ENCODE measurements at places on chromosomes 3 and 15.

GRCh38 chr15:96252148-96252547 lies 78.4 kb upstream of the NR2F2 start:
- DNase-seq = no peak

- no peak for DNase-seq
These were observed 524.9 kb downstream of the NTRK3 start for GRCh38 chr15:87731630-87732029.

DNA sequence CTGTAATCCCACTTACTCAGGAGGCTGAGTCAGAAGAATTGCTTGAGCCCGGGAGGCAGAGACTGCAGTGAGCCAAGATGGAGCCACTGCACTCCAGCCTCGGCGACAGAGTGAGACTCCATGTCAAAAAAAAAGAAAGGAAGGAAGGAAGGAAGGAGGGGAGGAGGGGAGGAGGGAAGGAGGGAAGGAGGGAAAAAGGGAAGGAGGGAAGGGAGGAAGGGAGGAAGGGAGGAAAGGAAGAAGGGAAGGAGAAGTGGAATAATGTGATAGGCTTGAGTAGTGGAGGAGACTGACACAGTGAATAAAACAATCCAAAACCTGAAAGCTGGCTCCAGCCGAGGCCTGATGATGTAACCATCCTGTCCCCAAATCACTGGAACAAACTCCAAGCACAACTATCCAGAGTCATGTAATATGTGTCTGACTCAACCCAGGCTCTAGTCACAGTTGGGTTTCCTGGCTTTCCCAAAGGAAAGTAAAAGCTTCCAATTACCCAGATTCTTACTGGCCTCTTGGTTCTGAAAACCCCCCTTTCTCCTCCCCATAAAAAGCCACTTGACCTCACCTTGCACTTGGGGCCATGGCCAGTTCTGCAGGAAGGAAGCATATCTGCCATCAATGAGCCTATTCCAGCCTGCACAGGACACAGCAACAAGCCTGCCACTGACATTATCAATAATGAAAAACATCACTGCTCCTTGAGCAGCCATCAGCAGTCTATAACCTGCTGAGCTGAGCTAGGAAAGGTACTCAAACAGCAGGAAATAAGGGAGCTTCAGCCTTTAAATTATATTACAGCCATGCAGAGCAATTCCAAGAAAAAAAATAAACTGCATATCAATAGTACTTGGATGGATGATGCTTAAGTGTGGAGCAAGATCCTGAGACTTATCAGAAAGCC lies 48.3 kb downstream of the MB21D2 start:
- no peak for DNase-seq

DNA sequence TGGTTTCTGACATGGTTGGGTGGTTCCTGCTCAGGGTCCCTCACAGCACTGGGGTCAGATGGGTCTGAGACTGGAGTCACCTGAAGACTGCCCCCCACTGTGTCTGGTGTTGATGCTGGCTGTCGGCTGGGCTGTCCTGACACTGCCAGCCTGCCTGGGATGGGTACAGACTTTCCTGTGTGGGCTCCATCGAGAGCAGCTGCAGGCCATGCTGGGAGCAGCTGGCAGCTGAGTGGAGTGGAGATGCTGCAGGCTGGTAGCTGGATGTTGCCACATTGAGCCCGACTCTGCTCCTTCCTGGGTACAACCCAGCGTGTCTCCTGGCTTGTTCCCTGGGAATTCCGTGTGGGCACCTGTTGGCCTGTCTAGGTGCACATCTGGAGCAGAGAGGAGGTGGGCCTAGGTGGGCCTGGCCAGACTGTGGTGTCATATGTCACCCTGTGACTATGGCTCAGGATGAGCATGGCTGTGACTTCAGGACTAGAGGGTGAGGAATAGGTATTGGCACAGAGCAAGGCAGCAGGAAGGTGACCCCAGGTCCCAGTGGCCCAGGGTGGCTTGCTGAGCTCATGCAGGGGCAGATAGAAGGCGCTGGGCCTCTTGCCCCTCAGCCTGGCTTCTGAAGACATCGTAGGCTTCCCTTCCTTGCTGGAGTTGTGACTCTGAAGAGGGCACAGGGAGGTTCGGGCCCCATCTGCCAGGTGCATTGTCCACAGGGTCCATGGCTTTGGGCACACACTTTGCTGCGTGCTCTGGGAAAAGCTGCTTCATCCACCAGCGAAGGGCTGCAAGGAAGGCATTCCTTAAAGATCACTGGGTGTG lies 40.0 kb upstream of the PRR23E start:
- DNase-seq = no peak

GRCh38 chr15:63630036-63630751 lies 33.0 kb downstream of the FBXL22 start:
- DNase-seq = no peak

- DNase-seq = no peak
These were observed 38.8 kb downstream of the SLC12A1 start for GRCh38 chr15:48244921-48245320.

- no peak for DNase-seq
These were observed 91.1 kb upstream of the ALDH1A3 start for GRCh38 chr15:100788418-100789105.

DNA sequence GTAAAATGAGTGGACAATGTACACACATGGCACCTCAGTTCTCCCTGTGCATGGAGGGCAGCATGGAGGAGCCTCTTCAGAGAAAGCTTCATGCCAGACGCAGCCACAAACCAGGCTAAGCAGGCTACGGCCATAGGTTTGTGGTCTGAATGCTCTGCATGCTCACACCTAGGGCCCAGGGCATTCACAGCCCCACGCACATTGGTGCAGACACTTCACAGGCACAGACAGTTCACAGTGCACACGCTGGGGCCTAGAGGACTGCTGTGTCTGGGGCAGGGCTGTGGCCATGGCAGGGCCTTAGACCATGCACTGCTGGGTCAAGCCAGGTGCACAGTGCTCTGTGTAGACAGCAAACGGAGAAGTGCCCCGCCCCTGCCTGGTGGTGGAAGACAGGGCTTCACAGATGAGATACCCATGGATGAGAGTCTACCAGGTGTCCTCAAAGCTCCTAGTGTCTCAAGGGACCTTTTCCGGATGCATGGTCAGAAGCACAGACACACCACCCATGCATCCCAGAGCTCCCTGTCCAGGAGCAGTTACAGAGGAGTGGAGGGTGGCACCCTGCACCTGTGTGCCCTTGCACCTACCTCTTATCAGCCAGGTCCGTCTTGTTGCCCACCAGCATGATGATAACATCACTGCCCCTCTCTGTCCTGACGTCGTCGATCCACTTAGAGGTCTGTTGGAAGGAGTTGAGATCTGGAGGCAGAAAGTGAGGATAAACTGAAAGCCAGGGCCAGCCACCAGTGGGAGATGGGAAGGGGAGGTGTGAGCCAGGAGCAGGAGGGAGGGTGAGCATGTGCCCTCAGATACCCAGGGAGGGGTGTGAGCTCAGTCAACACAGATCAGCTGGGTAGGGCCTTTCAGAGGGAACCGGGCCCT lies 33.5 kb downstream of the SRPRB start:
- DNase-seq = no peak
